DMS79 (cell line): ENCODE measurements at places on chromosomes 2 and 18.

GRCh38 chr18:78865771-78866310 lies 113.8 kb upstream of the SALL3 start:
- DNase-seq = no peak

DNA sequence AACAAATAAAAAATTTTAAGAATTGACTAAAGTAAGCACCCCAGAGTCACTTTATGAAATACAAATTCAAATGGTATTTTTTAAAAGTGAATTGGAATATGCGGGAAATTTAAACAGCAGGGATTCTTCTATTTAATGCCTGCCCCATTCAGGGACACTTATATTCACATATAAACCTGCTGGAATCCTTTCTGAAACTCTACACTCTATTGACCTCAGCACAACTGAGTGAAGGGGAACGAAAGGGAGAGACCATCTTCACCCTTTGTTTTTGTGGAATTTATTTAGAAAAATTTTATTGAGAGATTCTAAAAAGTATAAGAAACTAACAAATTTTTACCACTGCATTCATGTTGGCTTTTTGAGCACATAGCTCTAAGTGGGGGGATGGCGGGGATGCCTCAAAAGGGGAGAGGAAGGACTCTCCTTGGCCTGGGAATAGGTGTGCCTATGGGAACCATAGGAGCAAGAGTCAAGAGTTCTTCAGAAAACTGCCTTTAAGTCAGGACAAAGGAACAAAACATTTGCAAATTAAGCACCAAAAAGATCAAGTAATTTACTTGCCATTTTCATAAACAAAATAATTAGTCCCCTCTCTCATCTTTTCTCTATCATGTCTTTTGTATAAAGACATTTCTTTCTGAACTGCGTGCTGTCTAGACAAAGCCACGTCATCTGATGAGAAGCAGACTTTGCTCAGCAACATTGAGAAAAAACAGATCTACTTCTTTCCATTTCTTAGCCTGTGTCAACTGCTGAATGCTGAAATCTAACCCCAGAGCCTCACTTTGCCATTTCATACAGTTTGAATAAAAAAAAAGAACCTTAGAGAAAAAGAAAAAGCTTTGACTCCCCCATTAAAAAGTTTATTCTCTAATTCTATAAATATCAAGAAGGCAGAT lies 21.6 kb upstream of the FLACC1 start:
- DNase-seq = no peak

- peak; percentile 84 for DNase-seq
Measured at GRCh38 chr18:13563390-13563805, 163.0 kb downstream of the FAM210A start.

DNA sequence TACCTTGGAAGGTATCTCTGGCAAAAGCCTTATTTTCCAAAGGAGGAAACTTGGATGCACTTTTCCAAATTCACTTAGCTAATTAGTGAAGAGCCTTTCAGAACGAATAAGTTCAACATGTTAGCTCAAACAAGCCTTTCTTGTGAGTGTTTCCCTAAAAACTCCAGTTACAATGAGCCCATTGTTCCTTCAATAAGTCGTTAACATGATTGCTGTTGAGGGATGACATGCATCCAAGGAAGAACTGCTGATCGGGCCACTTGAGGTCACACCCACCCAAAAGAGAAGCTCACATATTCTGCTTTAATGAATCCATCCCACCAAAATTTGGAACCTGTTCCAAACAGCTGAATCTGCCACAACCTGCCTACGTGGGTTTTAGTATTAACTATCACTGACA lies 48.1 kb upstream of the SLC35G4 start:
- DNase-seq = no peak

- DNase-seq = no peak
Measured at GRCh38 chr2:162267496-162267895, 24.3 kb upstream of the FAP start.

DNA sequence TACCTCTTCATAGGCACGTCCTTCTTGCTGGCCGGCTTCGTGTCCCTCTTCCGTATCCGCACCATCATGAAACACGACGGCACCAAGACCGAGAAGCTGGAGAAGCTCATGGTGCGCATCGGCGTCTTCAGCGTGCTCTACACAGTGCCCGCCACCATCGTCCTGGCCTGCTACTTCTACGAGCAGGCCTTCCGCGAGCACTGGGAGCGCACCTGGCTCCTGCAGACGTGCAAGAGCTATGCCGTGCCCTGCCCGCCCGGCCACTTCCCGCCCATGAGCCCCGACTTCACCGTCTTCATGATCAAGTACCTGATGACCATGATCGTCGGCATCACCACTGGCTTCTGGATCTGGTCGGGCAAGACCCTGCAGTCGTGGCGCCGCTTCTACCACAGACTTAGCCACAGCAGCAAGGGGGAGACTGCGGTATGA lies 2.3 kb downstream of the FZD7 start:
- DNase-seq = no peak

GRCh38 chr18:10060469-10060782 lies 146.6 kb downstream of the VAPA start:
- DNase-seq = no peak

GRCh38 chr2:150485114-150485870 lies 2.2 kb downstream of the RND3 start:
- peak; percentile 88 for DNase-seq

- DNase-seq = no peak
Measured at GRCh38 chr2:206987810-206988209, 48.5 kb downstream of the CPO start.

GRCh38 chr2:206859330-206859739 lies 80.0 kb upstream of the CPO start:
- DNase-seq = no peak
